ENCODE measurements at places on chromosomes 7 and 10. TPM values are rescaled to one million over a fixed set of nuclear protein-coding genes. Genes with fewer than 3 reads are reported as not detected.

The C7orf57 gene
- total RNA-seq: not detected

The ATE1 gene
- total RNA-seq: 76.9 TPM

The INMT gene
- 3.3 TPM for total RNA-seq

DNA sequence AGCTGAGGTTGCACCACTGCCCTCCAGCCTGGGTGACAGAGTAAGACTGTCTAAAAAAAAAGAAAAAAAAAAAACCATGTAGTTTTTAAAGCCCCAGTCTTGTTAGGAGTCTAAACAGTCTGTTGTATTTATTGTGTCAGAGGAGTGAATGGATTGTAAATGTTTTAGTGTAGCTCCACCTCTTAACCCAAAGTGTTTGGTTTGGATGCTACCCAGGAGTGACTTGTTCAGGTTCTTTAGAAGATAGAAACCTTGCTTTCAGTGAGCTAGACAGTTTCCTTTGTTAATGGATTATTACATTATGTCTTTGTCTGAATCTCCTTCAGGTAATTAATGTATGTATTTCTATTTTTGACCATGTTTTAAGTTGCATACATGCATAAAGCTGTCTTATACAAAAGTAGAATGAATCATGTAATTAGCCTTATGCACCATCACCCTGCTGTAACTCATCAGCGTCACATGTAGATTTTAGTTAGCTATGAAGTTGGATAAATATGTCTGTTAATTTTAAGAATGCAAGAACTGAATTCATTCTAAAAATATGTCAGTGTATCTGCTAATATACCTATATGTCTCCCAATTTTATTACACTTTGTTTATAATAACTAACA, 97.7 kb downstream of the TAF3 start:
- DNase-seq: no peak

DNA sequence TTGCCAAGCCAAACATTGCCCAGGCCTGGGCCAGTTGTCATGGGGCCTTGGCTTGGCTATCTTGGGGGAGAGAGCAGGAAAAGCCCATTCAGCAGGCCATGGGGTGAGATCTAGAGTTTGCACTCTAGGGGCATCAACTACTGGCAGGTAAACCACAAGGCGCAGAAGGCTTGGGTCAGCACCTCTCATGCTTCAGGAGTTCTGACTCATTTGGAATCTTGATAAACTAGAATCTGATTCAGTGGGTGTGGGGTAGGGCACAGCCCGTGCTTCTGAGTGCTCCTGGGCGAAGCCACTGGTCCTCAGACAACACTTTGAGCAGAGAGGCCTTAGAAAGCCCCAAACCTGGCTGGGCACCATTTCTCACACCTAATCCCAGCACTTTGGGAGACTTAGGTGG, 81.1 kb downstream of the RGS10 start:
- DNase-seq: no peak

- DNase-seq: no peak
Observed at GRCh38 chr10:37710831-37711616, 146.4 kb downstream of the ZNF248 start.

GRCh38 chr7:36635091-36635490, 89.2 kb downstream of the AOAH start:
- DNase-seq: no peak

DNA sequence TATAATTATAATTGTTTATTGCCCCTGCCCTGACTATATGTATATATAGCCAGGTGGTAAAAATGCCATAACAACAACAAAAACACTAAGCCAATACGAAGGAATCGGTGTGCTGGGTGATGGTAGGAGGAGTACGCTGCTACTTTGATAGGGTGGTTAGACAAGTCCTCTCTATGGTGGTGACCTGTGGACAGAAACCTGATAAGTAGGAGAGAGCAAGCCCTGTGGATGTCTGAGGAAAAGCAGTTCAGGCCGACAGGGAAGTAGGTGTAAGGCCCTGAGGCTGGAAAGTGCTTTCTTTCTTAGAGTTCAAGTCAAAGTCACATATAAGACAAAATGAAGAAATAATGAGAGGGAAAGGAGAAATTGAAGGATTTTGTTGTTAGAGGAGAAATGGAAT, 823.8 kb upstream of the CELF2 start:
- DNase-seq: peak; percentile 38

GRCh38 chr7:92748495-92748894, 87.9 kb downstream of the CDK6 start:
- DNase-seq: no peak

Data from Caco-2 (cell line).